ENCODE measurements at places on chromosomes 5 and 9.

GRCh38 chr9:101307051-101307450 is 77.8 kb downstream of the BAAT start:
- no peak for DNase-seq

DNA sequence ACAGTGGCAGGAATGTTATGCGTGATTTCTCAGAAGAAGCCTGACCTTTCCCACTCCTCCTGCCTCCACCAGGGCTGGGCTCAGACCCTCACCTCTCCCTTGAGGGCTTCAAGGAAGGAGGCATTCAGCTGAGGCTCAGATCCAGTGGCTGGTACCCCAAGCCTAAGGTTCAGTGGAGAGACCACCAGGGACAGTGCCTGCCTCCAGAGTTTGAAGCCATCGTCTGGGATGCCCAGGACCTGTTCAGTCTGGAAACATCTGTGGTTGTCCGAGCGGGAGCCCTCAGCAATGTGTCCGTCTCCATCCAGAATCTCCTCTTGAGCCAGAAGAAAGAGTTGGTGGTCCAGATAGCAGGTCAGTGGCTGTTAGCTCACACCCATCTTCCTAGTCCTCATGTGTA is 9.9 kb downstream of the BTNL9 start:
- no peak for DNase-seq

- no peak for DNase-seq
Observed at GRCh38 chr5:137989419-137989818, 43.5 kb downstream of the FAM13B start.

DNA sequence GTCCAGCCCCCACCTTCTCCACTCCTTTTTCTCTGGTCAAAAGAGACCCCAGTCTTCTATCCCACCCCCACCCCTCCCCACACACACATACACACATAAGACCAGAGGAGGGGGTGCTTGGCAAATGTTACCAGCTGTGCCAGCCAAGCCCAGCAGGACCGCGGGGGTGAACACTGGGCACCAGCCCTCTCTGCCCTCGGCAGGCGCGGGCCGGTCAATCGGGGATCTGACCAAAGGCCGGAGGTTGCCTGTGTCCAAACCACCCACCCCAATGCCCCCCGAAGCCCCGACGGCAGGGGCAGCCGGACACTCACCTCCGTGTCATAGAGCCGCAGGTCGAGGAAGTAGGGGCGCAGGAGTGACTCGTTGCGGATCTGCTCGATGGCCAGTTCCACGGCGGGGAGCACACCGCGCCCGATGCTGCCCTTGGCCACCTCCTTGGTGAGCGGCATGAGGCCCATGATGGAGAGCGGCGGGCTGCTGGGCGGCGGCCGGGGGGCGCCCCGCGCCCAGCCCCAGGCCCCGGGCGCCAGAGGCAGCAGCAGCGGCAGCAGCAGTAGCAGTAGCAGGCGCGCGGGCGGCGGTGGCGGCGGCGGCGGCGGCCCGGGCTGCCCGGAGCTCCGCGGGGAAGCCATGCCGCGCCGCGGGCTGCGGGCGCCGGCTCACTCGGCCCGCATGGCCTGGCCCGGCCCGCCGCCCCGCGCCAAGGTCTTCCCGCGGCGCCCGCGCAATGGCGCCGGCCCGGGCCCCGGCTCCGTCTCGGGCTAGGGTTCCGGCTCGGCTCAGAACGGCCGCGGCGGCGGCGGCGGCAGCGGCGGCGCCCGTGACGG is 417 bp downstream of the GABBR2 start:
- no peak for DNase-seq

DNA sequence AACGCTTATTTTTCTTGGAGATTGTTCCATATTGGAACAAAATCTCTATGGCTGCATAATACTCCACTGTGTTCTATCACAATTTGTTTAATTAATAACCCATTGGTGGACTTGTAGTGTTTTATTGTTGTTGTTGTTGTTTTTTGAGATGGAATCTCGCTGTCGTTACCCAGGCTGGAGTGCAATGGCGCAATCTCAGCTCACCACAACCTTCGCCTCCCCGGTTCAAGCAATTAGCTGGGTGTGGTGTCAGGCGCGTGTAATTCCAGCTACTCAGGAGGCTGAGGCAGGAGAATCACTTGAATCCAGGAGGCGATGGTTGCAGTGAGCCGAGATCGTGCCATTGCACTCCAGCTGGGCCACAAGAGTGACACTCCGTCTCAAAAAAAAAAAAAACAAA is 38.7 kb downstream of the SPRY4 start:
- no peak for DNase-seq

GRCh38 chr9:14402583-14402982 is 88.6 kb upstream of the NFIB start:
- no peak for DNase-seq

- no peak for DNase-seq
Observed at GRCh38 chr9:99069075-99069474, 35.8 kb upstream of the TGFBR1 start.

GRCh38 chr9:89718651-89719050 is 113.8 kb downstream of the GADD45G start:
- no peak for DNase-seq

GRCh38 chr5:74460694-74461093 is 179.8 kb downstream of the ENC1 start:
- DNase-seq = no peak

GRCh38 chr5:61735531-61735930 is 403.5 kb downstream of the ZSWIM6 start:
- DNase-seq = no peak

DNA sequence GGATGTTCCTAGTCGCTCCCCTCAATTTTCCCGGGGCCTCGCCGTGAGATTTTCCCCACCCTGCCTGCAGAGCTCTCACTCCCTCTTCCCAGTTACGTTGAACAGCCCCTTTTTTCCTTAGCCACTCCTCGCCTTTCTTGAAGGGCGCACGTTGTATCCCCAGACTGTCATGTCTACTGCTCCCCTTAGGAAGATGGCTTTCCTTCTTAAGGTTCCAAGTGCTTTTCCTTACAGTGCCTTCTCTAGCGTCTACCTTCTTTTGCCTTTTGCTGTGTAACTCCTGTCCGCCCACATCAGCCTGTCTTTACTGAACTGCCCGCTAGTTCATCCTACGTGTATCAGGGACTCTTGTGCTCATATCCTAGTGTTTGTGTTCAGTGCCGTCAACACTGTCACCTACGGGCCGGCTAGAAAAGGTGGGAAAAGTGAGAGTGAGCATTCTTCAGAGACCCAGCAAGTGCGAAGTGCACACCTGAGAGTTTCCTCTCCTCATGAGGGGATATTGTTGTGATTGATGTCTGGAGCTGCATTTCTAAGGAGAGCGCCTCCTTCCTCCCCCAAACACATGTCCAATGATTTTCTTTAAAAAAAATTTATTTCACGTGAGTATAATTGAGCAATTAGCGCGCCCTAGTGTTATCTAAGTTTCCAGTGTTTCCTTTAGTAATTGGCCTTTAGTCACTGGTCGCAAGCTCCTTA is 764 bp downstream of the CAMLG start:
- DNase-seq = peak; percentile 61
